ENCODE measurements at places on chromosomes 1 and 21.

DNA sequence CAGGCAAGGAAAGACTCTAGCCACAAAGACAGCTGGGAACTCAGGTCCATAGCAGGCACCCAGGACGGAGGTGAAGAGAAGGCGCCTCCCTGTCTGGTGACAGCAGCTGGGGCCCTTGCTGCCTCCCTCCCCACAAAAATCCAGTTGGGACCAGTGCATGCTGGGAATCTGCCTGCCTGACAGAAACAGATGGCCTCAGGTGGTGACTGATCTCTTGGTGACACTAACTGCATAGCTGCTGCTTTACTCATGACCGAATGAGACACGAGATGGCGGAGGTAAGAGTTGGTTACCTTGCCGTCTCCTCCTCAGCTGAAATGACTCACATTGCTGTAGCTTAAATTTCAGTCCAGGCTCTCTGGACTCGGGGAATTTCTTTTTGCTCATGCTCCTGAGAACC lies 130.3 kb downstream of the FGGY start:
- peak; percentile 17 for DNase-seq

- DNase-seq: no peak
These were observed 47.6 kb downstream of the KIAA0319L start for GRCh38 chr1:35509558-35509957.

GRCh38 chr1:35407743-35408142 lies 139.2 kb downstream of the ZMYM4 start:
- DNase-seq: no peak

- no peak for DNase-seq
These were observed 20.7 kb downstream of the DIPK1A start for GRCh38 chr1:92940541-92940940.

GRCh38 chr1:215895276-215895675 lies 328.2 kb downstream of the KCTD3 start:
- no peak for DNase-seq

DNA sequence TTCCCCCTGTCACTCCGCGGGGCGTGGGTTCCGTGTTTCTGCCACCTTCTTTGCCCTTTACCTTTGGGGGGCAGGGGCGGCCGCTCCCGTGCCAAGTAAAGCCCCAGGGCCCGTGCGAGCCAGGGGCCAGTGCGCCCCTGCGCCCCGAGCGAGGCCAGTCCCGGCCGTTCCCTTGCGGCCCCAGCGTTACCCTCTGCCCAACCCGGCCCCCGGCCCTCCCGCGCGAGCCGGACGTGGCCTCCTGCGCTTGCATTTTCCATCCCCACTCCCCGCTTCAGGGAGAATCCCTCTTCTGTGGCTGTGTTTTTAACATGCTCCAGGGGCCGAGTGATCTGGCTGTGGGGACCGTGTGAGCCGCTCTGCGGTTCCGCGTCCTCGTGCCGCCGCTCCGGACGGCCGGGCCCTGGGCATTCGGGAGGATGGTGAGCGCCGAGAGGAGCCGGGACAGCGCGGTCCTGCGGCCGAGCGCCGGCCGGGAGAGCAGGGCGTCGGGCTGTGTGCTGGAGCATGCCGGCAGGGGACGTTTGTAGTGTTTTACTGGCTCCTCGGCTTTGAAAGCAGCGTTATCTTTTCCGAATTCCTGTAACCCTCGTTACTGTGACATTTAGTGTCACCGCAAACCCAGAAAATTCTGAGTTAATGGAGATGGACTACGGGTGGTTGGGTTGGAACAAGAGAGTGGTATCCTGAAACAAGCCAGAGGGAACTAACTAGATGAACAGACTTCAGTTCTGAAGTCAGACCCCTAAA lies 1.0 kb downstream of the GALNT2 start:
- DNase-seq: no peak

DNA sequence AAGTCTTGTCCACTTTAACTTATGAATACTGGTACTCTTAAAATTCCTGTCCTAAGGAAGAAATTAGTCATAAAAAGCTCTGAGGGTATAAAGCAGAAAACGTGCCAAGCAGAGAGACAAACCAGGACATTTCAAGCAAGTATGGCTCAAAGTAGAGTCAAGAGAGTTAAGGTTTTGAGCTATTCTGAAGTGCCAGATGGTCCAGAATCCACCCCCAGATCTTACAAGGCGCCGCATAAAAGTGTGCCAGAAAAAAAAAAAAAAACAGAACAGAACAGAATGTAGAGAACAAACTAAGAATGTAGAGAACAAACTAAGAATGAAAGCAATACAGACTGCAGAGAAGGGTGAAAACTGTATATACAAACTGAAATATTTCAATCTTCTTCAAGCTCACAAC lies 12.5 kb downstream of the EPS15 start:
- no peak for DNase-seq

- DNase-seq: no peak
These were observed 132.0 kb downstream of the FOXD2 start for GRCh38 chr1:47569681-47570470.

DNA sequence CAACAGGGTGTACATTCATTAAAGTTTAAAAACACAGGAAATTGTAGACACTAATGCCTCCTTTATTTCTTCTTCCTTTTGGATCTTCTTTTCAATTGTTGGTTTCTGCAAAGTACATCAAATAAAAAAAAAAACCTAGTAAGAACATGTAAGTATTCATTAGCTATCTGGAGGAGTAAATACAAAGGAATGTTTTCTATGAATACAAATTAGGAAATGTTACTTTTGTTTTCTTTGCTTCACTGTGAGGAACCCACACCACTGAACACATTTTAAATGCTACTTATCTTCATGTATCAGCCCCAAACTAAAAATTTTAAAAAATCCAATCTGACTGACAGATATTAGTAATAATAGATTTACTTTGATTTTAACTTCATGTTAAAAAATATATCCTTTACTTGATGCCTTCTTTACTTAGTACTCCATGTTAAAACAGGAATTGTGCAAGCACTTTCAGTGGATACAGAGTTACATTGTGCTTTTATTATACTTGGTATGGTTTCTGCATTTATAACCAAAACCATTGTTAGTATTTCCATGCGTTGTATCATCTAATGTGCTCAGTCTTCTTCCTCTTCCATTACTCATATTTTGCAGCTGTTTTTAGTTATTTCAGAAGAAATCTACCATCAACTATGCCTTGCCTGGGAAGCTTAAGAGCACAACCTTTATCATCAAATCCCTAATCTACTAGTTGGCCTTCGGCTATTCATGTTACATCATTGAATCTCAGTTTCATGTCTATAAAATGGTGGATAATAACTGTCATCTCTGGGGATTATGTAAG lies 236.9 kb upstream of the DPYD start:
- no peak for DNase-seq

- no peak for DNase-seq
These were observed 24.5 kb upstream of the POU2F1 start for GRCh38 chr1:167196166-167196565.

- no peak for DNase-seq
These were observed 31.7 kb upstream of the CLDN14 start for GRCh38 chr21:36511484-36512220.

- DNase-seq: no peak
These were observed 6.7 kb downstream of the VWA1 start for GRCh38 chr1:1442069-1442770.

GRCh38 chr1:9630331-9631111 lies 21.0 kb upstream of the PIK3CD start:
- no peak for DNase-seq

- no peak for DNase-seq
These were observed 124.9 kb downstream of the CAPN8 start for GRCh38 chr1:223540485-223541106.

DNA sequence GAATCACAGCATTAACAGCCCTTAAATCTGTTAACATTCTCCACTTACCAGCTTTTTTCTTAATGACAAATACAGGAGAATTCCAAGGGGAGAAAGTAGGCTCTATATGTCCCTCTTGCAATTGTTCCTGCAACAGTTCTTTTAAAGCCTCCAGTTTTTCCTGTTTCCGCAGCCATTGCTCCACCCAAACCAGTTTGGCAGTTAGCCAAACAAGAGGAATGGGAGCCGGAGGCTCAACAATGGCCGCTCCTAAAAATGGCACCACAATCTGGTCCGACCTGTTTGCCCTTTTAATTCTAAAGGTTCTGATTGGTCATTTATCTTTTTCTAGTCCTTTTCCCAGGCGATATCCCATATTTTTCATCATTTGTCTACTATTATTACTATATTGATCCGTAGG lies 14.0 kb upstream of the L1TD1 start:
- DNase-seq: no peak

GRCh38 chr1:199301472-199302217 lies 662.8 kb downstream of the PTPRC start:
- no peak for DNase-seq

DNA sequence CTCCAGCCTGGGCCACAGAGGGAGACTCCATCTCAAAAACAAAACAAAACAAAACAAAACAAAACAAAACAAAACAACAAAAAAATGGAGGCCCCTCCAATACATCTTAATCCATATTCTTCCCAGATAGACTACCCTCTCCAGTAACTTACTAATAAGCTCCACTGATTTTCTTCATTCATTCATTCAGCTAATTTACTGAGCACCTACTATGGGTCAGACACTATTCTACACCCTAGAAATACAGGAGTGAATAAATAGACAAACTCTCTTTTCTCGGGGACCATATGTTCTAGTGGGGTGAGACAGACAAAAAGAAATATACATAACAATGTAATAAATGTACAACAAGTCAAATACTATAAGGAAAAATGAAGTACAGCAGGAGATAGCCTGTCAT lies 7.8 kb upstream of the CDC20 start:
- no peak for DNase-seq

- no peak for DNase-seq
These were observed 45.7 kb upstream of the TLR5 start for GRCh38 chr1:223188618-223189356.

- DNase-seq: no peak
These were observed 144.1 kb upstream of the C8B start for GRCh38 chr1:57109883-57110282.

- DNase-seq: no peak
These were observed 29.8 kb downstream of the MAPKAPK2 start for GRCh38 chr1:206714331-206715058.

DNA sequence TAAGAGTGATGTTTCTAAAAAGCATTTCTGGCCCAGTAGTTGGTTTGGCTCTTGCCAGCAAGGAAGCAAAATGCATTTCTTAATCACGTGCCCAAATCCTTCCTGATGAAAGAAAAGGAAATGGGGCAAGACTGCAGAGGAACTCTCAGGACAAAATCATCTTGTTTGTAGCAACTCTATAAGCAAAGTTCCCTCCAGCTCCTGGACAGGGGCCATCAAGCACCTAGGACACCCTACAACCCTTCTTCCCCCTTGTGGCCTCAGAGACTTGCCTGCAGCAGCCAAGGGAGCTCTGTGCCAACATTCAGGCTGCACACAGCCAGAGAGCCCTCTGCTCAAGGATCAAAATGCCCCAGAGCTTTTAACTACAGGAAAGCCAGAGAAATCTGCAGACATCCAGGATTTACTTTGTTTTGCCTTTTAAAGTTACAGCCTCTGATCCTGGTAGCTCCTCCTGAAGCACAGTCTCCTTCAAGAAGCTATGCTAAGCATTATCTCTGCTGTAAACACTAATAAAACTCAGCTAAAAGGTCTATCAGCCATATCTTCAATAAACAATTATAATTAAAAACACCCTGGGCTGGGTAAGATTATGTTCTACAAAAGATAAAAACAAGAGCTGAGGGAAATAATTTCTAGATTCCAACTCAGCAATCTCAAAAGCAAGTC lies 105.0 kb downstream of the KIAA0319L start:
- no peak for DNase-seq

DNA sequence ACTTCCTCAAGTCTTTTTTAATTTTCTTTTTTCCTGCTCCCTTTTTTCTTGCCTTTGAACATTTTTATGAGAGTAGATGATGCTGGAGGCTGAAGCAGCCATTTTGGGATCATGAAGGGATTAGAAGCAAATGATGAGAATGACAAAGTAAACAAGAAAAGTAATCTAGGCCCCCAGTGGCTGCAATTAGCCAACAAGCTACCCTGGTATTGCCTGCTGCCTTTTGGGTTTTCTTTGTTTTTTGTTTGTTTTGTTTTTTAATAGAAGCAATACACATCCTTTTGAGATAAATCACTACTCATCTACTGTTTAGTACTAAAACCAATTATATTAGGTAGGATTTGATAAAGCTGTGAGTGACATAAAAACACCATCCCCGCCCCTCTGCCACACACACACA lies 280.7 kb upstream of the ADGRL2 start:
- no peak for DNase-seq

DNA sequence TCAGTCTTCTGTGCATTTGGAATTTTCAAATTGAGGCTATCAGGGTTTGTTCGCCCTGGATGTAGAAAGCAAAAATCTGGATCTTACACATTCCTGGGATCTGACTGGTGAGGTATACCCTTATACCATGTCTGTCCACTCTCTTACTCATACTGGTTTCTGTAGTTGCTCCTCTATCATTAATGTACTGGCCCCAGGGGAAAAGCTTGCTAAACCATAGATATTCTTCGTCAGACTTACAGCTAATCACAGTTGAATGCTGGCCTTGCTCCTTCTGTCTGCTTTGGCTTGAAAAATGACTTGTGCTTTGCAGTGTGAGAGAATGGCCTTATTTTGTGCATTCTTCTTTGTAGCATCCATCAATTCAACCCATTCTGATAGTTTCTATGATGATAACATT lies 30.5 kb downstream of the TBCE start:
- no peak for DNase-seq

GRCh38 chr1:160553778-160554177 lies 25.5 kb downstream of the CD84 start:
- no peak for DNase-seq

DNA sequence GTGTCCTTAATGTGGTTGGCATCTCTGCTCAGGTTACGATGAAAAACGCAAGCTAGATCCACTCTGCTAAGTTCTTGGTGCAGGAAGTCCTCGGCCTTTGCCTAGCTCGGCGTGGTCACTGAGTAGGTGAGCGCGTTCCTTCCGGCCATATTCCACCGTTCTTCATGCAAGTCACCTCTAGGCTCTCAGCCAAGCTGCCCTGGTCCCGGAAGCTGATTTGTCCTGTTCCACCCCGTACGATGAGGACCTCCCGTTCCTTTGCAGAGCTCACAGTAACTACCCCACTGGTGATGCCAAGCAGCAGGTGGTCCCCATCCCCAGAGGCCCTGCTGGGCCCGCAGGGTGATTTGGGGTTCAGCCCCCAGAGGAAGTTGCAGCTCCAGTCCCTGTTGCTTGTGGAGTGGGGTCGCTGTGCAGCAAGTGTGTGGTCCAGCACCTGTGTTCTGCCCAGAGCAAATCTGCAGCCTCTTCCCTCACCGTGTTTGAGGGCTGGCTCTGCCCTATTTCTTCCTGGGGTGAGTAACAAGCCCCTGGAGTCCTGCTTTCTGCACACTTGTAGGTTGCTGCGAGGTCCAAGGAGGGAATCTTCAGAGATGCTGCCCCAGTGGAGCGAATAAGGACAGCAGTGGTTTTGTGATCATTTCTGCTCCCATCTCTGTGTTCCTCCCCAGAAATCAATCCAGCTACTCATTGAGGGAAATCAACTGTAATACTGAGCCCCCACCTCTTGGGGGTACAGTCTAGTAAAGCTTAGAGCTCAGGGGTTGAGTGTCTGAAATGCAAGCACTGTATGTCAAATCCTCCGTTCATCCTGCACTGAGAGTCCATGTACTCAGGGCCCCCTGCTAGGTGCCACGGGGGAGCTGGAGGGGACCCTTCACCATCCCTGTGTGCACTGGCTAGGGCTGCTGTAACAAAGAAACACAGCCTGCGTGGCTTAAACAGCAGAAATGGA lies 2.3 kb downstream of the UMODL1 start:
- no peak for DNase-seq

GRCh38 chr1:55640708-55641473 lies 425.7 kb upstream of the USP24 start:
- DNase-seq: peak; percentile 22
